ENCODE measurements at places on chromosomes 4 and X.

DNA sequence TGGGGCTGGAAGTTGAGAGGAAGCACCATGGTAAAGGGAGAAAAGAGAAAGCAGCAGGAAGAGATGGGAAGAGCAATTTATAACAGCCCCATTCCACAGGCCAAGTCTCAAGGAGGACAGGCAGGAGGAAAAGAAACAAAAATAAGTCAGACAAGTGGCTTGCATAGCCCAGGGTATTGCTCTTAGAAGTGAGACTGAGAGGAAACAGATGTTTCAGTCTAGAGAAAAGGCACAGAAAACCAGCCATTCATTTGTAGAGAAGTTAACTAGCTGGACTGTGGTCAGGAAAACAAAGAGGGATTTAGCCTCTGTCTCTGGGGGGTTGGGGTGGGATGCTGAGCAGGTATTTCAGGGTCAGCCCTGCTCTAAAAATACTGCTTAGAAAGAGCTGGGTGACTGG, 175.0 kb upstream of the ARHGEF9 start:
- no peak for DNase-seq

DNA sequence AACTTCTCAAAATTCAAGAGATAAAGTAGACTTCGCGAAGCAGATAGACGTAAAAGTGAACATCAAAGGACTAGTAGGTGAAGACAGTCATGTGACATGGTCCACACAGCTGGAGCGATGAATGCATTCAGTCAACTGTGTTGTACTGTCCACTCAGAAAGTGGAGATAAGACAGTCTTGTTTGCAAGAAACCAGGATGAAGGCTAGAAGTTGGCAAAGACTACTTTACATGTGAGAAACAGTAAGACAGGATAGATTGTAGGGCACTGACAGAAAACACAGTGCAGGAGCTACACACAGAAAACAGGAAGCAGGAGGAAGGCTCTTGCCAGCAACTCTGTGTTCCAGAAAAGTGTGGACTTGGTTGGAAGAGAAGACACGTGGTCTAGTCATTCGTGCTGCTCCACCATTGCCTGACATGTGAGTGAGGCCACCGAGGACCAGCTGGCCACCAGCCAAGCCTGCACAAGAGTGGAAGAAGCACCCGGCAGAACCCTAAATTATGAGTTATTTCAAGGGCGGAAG, 78.9 kb downstream of the FAT1 start:
- no peak for DNase-seq

DNA sequence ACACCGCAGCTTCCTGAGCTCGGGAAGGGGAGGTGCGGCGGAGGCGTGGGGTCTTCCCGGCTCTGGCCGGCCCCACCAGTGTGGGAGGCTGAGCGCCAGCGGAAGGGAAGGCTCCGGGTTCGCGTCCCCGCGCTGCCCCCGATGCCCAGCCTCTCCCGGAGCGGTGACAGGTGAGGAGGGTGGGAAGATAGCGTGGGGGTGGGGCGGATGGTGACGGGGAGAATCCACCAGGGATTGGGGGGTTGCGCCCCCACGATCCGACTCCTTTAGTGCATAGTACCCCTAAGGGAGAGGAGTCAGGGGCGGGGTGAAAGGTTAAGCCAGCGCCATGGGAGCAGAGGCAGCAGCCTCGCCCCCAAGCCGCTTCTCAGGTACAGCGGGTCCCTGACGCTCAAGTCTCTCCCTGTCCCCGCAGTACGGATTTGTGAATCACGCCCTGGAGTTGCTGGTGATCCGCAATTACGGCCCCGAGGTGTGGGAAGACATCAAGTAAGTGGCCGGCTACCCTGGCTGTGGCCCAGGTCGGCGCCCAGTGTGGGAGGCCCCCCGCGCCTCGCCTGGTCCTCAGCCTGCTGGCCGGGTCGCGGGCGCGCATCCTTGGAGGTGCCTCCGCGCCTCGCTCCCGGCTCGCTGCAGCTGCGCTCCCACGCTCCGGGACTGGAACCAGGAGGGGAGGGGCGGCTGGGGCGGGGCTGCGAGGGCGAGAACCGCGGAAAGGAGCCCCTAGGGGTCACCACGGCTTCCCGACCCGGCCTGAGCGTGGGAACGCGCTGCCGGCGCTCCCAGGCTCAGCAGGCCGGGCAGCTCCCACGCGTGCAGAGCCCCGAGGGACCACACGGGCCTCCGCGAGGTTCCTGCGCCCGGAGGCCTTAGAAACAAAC, 791 bp downstream of the GUCY1B1 start:
- DNase-seq: no peak

DNA sequence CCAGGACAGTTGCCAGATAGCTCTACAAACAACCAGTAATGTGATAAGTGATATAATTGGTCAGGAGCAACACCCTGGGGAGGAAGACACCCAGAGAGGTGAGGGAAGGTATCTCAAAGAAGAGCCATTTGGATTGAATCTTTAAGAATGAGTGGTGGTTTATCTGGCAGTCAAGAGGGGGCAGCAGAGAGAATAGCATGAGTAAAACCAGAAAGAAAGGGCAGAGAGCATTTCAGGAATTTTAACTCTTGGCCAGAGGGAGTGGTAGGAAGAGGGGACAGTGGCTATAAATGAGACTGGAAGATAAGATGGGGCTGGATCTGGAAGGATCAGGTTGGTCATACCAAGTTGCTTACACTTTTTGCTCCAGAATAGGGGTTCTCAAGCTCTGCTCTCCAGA, 5.9 kb upstream of the SEPTIN6 start:
- DNase-seq: peak; percentile 53

DNA sequence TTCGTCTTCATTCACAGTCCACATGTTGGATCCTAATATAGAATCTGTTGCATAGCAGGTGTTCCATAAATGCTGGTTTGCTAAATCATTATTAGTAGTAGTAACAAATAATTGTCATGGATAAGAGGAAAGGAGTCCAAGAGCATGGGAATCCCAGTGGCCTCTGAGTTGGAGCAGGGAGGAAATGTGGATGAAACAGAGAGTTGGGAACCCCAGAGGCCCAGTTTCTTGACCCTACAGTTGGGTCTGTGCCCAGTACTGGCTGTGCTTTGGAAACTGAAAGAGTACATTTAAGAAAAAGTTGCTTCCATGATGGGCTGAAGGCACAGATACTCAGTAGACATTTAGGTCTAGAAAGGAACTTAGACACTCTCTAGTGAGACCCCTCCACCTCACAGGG, 149.4 kb upstream of the PSAPL1 start:
- no peak for DNase-seq

DNA sequence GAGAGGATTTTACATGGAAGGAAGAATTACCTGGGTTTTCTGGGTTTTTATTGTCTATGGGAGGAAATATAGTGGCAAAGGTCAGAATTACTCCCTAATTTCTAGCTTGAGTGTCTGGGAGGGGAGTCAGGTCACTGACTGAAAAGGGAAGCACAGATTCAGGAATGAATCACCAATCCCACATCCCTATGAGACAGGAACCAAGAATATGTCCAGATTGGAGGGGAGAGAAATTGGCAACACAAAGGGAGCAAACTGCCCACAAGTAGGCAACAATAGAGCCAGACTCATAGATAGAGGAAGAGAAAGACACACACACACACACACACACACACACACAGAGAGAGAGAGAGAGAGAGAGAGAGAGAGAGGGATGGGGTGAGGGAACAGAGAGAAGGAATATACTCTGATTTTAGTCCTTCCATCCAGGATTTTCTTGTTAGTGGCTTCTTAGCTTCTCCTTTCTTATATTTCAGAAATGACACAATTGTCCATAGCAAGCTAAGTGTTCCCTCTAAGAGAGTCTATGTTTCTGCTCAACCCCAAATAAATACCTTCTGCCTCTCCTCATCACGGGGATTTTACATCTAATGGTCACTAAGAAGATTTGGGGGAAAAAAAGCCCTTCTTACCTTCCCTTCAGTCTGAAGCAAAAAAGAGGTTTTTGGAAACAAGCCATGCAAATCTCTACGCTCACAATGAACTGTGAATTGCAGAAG, 12.0 kb downstream of the P2RY10 start:
- DNase-seq: no peak

DNA sequence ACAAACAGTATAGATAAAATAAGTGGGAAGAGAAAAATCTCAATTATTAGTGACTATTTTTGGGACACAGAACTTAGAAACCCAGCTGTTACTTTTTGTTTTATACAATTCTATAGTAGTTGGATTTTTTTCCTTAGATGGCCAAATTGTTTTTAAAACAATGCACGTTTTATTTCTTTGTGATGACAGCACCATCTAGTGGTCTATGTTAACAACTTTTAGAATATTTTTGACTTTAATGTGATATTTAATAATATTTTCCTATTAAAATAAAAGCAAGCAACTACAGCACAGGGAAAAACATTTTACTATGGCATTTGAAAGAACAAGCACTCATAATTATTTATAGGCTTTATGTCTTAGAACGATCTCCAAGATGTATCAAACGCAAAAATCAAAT, 5.6 kb upstream of the SMIM31 start:
- DNase-seq: peak; percentile 7

DNA sequence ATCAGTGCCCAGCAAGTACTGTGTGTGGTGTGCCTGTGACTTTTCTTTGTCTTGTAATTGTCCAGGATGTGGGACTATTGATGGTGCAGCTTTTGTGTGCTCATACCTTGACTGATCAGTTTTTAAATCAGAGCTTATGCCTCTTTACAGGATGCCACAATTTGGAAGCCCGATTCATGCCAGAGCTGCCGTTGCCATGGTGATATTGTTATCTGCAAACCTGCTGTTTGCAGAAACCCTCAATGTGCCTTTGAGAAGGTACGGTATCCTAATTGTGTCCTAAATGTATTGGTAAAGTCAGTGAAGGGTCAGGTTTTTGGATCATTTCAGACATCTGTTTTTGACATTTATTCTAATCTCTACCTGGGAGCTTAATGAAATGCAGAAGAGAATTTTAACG, 180.2 kb downstream of the FRAS1 start:
- no peak for DNase-seq

GRCh38 chrX:134139090-134139489, 97.9 kb upstream of the CCDC160 start:
- DNase-seq: no peak

GRCh38 chr4:159220353-159220752, 117.5 kb downstream of the RAPGEF2 start:
- DNase-seq: no peak

DNA sequence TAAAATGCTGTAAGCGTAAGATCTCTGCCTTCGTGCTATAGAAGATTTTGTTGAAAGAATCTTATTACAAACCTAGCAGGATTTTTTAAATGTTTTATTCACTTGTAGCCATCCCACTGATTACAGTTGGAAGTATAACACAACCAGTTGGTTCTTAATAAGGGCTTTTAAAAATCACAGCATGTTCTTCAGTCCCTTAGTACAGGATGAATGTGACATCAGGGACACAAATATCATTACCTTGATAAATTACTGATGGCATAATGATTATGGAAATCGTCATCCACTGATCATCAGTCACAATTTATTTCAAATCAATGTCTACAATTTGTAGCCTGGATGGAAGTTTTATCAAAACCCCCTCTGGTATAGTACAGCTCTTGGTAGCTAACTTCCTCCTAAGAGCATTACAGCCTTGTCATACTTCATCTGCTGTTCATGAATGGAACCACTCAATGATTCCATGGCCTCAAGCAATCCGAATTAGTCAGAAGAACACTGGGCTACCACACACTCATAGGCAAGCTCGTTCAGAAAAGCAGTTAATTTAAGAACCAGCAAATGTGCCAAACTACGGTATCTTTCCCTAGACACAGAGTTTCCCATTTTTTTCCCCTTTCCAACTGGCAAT, 389.2 kb upstream of the TENM3 start:
- no peak for DNase-seq

DNA sequence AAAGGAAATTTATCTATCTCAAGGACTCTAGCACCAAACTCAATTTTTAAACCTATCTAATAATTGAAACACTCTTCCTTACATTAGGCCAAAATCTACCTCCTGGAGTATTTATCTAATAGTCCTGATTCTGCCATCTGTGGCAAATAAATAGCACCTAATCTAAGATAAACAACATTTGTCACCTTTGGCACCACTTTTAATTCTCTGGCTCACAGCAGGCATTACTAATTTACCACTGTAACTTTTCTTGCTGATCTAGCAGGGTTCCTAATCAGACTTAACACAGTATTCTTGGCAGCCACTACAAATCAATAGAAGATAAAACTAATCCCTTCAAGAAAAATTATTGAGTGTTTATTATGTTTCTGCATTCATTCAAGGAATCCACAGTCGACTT, 161.1 kb downstream of the KCTD8 start:
- DNase-seq: no peak

- peak; percentile 47 for DNase-seq
Measured at GRCh38 chrX:39772057-39772832, 325.5 kb downstream of the BCOR start.

GRCh38 chr4:83378419-83378818, 43.8 kb upstream of the HPSE start:
- peak; percentile 33 for DNase-seq

DNA sequence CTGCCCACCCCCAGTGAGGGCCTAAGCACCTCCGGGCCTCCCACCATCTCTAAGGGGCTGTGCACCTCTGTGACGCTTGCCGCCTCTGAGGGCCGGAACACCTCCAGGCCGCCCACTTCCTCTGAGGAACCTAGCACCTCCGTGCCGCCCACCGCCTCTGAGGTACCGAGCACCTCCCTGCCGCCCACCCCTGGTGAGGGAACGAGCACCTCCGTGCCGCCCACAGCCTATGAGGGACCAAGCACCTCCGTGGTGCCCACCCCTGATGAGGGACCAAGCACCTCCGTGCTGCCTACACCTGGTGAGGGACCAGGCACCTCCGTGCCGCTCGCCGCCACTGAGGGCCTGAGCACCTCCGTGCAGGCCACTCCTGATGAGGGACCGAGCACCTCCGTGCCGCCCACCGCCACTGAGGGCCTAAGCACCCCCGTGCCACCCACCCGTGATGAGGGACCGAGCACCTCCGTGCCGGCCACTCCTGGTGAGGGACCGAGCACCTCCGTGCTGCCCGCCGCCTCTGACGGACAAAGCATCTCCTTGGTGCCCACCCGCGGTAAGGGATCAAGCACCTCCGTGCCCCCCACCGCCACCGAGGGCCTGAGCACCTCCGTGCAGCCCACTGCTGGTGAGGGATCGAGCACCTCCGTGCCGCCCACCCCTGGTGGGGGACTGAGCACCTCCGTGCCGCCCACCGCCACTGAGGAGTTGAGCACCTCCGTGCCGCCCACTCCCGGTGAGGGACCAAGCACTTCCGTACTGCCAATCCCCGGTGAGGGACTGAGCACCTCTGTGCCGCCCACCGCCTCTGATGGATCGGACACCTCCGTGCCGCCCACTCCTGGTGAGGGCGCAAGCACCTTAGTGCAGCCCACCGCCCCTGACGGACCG, 977 bp downstream of the MAGEE1 start:
- peak; percentile 56 for DNase-seq

GRCh38 chrX:1355131-1356046, 18.8 kb downstream of the IL3RA start:
- no peak for DNase-seq

- DNase-seq: no peak
Measured at GRCh38 chr4:101807351-101807750, 16.8 kb downstream of the BANK1 start.

DNA sequence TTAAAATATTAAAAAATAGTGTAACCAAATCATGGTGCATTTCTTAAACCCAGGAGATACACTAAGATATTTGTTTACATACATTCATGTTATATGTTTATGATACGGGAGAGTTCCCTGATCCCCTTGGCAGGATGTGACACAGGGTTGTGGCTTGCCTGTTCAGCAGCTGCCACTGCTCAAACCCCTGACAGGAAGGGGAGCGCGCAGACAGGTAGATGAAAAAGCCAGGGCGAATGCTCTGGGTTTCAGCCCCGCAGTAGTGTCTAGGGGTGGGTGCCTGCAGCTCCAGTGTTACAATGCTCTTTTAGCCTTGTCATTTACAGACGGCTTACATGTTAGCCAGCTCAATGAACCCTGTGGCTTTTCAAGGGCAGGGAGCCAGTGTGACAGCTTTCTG, 1343.8 kb upstream of the IGFBP7 start:
- DNase-seq: no peak
